ENCODE measurements at places on chromosomes 12 and 14.

DNA sequence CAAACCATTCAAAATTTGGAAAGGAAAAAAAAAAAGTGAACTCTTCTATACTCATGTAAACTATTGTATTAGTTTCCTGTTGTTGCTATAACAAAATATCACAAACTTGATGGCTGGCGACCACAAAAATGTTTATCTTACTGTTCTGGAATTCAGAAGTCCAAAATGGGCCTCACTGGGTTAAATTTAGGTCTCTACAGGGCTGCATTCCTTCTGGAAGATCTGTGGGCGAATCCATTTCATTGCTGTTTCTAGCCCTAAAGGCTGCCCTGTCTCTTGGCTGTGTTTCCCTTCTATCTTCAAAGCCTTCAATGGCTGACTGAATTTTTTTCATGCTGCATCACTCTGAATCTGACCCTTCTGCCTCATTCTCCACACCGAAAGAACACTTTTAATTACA lies 105.1 kb upstream of the NAV3 start:
- DNase-seq = no peak

DNA sequence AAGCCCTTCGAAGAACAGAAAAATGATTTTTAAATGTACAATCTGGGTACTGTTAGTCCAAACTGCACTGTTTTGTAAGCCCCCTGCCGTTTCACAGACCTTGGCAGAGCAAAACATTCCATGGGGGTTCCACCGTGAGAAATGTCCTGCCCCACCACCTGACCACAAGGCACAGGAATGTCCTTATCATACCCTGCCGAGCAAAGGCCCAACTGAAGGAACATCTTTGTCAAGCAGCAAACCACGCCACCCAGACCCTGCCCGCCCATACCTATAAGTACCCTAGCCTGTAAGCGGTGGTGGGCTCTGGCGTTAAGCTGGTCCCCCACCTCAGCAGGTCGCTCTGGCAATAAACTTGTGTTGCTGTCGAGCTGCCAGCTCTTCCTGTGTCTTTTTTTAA lies 181.6 kb upstream of the PZP start:
- no peak for DNase-seq

- DNase-seq = no peak
Observed at GRCh38 chr14:92353447-92353846, 30.5 kb downstream of the SLC24A4 start.

DNA sequence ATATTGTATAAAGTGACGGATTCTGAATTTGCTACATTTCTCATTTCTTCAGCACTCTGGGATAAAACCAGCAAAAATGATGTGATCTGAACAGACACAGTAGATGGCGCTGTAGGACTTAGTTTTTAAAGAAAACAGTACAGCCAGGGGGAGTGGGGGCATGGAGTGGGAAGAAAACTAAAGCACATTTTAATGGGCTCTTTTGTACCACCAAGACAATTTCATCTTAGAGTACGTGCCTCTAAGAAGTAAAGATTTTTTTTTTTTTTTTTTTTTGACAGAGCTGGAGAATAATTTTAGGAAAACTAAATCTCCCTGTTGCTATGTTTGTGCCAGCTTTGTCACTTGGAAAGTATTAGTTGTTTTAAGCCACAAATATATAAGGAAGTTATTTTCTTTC lies 124.4 kb downstream of the RAD51B start:
- DNase-seq = peak; percentile 81

DNA sequence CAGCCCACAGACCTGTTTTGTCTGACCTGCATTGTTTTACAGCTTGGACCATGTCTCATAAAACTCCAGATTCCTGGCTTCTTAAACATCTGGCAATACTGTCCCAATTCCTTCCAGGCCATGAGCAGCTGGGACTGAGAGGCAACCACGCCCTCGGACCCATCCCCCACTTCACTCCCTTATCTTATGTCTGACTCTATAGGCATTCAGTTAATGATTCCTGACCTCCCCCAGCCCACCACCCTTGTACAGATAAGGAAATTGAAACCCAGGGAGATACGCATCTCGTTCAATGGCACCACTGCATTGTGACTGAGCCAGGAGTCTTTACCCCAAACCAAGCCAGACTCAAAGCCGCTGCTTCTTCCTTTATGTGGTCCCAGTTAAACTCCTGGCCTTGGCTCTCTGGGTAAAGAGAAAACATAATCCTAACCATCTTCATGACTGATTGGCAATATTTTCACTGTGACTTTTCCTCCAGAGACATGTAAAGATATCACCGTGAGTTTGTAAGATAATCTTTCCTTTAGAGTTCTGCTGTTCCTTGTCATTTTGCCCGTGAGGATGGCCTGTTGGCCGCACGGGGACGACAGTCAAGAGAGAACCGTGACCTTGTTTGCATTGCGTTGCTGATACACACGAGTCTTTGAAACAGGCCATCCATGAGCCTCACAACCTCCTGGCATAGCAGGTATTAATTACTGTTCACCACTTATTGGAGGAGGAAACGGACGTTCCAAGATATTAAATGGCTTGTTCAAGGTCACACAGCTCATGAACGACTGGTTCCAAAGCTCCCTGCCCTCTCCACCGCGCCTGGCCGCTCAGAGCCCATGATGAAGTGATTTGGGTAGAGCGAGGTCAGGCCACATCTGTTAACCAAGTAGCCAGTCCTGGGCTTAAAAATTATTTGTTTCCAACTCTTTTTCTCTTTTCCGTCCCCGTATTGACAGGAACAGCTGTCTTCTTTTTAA lies 39.4 kb downstream of the MAP1LC3B2 start:
- no peak for DNase-seq

GRCh38 chr14:101354726-101355125 lies 206.6 kb upstream of the DIO3 start:
- DNase-seq = no peak

GRCh38 chr12:109591041-109591440 lies 17.4 kb downstream of the MVK start:
- DNase-seq = no peak

- no peak for DNase-seq
Observed at GRCh38 chr12:38890102-38890855, 15.1 kb downstream of the CPNE8 start.

- DNase-seq = no peak
Observed at GRCh38 chr12:53735556-53735955, 8.3 kb upstream of the CALCOCO1 start.

DNA sequence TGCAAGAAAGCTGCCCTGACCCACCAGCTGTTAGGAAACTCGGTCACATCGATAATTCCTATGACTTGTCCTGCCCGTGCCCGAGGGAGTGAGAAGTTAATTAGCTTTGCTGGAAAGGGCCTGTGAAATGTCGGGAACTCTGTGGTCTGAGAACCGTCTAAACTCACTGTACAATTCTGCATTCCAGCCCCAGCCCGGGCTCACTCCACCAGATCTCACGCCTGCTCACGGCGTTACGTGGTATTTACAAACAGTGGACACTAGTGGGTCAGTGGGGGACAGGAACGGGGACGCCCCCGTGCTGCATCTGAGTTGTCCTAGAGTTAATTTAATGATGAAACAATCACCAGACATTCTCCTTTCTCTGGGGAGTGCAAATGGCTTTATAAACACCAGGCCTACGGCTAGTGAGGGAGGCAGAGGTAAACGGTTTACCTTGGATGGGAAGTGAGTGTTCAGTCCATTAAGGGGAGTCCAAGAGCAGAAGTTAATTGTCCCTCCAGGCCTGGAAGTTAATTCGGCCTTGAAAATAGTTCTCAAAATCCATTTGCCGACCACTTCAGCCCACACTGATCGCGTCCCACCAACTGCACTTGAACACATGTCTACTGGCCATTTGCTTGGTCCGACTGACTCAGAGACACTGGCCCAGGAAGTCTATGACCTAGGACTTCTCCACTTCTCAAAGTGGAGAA lies 93.5 kb upstream of the MED13L start:
- no peak for DNase-seq

DNA sequence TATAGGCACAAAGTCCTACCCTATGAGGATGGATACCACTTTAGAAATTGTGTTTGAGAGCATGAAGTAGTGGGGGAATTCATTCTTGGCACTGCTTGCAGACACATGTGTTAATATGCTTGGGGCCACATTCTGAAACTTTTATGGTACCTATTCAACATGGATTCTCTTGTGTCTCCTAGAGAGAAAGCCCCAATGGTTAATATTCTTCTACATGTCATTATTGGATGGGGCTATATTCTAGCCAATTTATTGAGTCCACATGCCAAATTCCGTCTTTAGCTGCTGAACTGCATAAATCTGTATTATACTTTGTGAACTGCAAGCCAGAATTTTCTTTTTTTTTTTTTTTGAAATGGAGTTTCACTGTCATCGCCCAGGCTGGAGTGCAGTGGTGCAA lies 140.0 kb downstream of the KICS2 start:
- DNase-seq = no peak

DNA sequence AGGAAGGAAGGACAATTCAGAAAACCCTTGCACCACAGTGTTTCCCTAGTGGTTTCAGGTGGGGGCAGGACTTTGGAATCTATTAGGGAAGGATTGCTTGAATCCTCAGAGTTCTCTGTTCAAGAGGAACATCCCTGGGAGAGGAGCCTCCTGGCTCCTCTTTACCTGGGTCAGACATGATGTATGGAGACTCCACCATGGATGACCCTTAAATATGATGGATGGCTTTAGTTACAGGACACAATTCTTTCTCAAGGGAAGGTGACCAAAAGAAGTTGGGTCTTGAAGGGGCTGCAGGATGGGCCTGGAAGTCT lies 396.6 kb downstream of the NRXN3 start:
- DNase-seq = no peak

- no peak for DNase-seq
Observed at GRCh38 chr14:65784574-65784973, 372.0 kb downstream of the FUT8 start.

- no peak for DNase-seq
Observed at GRCh38 chr12:69684466-69684865, 14.6 kb downstream of the BEST3 start.

GRCh38 chr12:68435816-68436215 lies 103.7 kb upstream of the MDM1 start:
- no peak for DNase-seq

GRCh38 chr12:124698998-124699305 lies 131.5 kb upstream of the NCOR2 start:
- DNase-seq = no peak

GRCh38 chr12:42756841-42757623 lies 167.5 kb upstream of the PRICKLE1 start:
- peak; percentile 45 for DNase-seq

GRCh38 chr12:30988646-30989286 lies 62.2 kb downstream of the TSPAN11 start:
- no peak for DNase-seq

- DNase-seq = peak; percentile 85
Observed at GRCh38 chr14:34781242-34781641, 66.8 kb upstream of the CFL2 start.

DNA sequence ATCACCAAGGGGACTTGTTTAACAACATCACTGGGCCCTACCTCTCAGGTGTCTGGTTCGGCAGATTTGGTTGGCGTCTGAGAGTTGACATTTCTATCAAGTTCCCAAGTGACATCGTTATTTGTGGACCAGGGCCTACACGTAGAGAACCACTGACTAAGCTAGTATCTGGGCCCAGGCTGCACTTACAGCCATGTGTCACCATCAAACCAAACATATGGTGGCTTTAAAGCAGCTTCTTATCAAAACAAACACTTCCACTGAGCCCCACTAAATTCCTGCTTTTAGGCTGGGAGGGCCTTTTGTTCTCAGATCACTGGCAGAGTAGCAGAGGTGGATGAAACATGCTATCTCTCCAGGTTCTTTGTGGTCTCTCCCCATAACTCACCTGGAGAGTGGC lies 220.5 kb downstream of the PELI2 start:
- no peak for DNase-seq

DNA sequence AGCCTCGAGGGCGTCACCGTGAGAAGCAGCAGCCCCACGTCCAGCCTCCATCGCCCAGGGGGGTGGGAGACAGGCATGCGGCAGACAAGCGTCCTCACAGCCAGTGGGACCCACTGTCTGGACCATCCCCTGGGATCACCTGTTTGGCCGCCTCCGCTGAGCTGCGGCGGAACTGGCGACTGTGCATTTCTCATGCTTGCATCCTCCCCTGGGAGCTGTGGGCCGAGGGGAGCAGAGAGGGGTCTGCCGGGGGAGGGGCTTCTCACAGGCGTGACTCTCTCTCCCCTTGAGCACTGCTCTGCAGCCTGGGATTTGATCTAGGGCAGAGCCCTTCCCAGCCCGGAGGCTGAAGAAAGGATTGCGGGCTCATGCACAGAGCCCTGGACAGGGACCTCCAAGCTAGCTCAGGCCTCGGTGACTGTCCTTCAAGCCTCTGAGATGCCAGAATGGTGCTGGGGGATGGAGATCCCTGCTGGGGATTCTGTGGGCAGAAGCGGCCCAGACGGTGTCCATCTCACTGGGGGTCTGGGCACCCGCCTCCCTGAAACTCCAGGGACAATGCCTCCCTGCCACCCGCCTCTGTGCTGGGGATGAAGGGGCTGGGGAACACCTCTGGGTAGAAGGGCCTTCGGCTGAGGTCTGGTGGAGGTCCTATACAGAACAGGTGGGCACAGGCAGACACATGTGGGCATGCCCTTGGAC lies 61.1 kb downstream of the PRIMA1 start:
- no peak for DNase-seq

- no peak for DNase-seq
Observed at GRCh38 chr14:100313464-100314230, 7.4 kb upstream of the SLC25A29 start.

DNA sequence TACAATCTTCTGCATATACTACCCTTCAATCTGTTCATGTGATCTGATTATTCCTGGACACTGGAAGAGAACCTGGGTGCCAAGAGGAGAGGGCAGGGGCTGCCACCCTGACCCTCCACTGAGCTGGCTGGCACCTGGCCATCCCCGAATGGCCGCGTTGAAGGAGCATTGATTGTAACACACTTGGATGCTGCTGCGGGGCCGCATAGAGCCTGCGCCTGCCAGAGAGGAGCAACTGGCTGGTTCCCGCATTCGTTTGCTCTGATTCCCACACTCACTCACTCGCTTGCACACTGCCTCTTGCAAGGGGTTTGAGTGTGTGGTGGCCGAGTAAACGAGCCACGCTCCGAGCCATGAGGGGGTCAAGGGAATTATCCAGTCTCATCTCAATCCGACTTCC lies 32.4 kb downstream of the PSEN1 start:
- no peak for DNase-seq

GRCh38 chr12:29278673-29279420 lies 102.1 kb downstream of the ERGIC2 start:
- DNase-seq = peak; percentile 49

- DNase-seq = no peak
Observed at GRCh38 chr12:27436029-27436428, 10.5 kb upstream of the SMCO2 start.
